NCI-H460 (cell line): ENCODE measurements at places on chromosomes 1 and 21. TPM values are rescaled to one million over a fixed set of nuclear protein-coding genes. Genes with fewer than 3 reads are reported as not detected.

UBL4B gene
- total RNA-seq = not detected in 2 replicates

KRTAP15-1 gene
- not detected in 2 replicates for total RNA-seq

CDK18 gene
- 0.06 and 0.27 TPM in 2 replicates for total RNA-seq

LIPI gene
- total RNA-seq = not detected in 2 replicates

DEPDC1 gene
- total RNA-seq = 181 and 192 TPM in 2 replicates

C4BPA gene
- not detected in 2 replicates for total RNA-seq

ASCL5 gene
- 0.15 TPM in 1 of 2 replicates, not detected in the other for total RNA-seq

WNT3A gene
- not detected in 2 replicates for total RNA-seq

DDX20 gene
- 15.7 and 15.9 TPM in 2 replicates for total RNA-seq

F13B gene
- 0.12 TPM in 1 of 2 replicates, not detected in the other for total RNA-seq

KPNA6 gene
- total RNA-seq = 34.3 and 37.3 TPM in 2 replicates

KCNE2 gene
- total RNA-seq = not detected in 2 replicates
